ENCODE measurements at places on chromosomes 4 and X. TPM values are rescaled to one million over a fixed set of nuclear protein-coding genes. Genes with fewer than 3 reads are reported as not detected.

GRCh38 chr4:135777361-135777760 is 1575.8 kb upstream of the PABPC4L start:
- H3K36me3 ChIP-seq = no peaks in the 10 kb centered on the region
- no peaks in the 10 kb centered on the region for H3K27me3 ChIP-seq
- no peak overlapping the region for H3K4me3 ChIP-seq
- H3K27ac ChIP-seq = no peak overlapping the region
- H3K4me1 ChIP-seq = no peaks in the 10 kb centered on the region

DNA sequence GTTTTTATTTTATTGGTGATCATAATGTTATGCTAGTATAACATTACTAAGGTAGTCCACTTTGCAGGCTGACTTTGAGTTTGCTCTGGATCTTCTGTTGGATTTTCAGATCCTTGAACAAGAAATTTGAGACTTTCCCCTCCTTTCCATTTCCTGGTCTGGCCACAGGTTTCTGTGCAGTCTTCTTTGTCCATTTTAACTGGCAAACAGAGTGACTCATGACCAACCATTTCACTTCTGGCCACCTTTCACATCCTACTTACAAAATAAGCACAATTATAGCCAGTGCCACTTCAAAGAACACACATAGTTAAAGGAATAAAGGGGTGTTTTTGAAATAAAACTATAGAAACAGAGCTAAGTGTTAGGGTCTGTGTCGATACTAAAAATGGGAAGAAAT is 8.4 kb downstream of the ANK2 start:
- no peak for DNase-seq
- no peak overlapping the region for H3K27ac ChIP-seq
- H3K4me1 ChIP-seq = no peaks in the 10 kb centered on the region
- H3K4me3 ChIP-seq = no peak overlapping the region

DNA sequence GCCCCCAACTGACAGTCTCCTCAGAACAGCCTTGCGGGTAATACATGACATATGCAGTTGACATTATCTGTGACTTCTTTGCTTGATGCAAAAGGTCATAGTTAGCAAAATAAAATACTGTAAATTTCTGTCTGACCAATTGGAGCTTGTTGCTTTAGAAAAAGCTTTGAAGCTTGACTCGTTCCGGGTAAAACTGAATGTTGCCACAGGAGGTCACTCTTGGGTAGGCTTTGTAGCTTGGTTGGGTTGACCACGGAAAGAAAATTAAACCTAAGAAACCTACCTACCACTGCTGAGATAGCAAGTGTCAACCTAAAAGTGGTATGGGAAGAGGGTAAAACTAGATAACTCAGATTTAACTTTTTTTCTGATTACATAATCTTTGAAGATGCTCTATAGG is 23.2 kb downstream of the PRPS2 start:
- H3K27ac ChIP-seq = no peak overlapping the region
- H3K4me1 ChIP-seq = no peaks in the 10 kb centered on the region
- H3K27me3 ChIP-seq = no peaks in the 10 kb centered on the region
- H3K36me3 ChIP-seq = no peaks in the 10 kb centered on the region

DNA sequence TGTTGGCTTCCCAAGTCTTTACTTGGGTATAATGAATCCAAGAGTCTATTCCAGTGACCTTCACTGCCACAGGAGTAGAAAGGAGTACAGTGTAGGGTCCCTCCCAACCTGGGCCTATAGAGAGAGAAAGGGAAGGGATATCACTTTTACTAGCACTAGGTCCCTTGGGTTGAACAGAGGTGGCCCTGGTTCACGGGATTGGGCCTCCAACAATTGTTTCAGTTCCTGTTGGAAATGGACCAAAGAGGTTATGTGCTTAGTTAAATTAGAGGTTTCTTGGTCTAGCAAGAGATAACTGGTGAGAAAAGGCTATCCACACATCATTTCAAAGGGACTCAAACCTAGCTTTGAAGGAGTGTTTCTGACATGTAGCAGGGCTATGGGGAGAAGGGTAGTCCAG is 57.1 kb upstream of the MED14 start:
- H3K4me1 ChIP-seq = no peaks in the 10 kb centered on the region
- H3K27ac ChIP-seq = no peak overlapping the region
- H3K36me3 ChIP-seq = no peaks in the 10 kb centered on the region
- no peaks in the 10 kb centered on the region for H3K27me3 ChIP-seq

DNA sequence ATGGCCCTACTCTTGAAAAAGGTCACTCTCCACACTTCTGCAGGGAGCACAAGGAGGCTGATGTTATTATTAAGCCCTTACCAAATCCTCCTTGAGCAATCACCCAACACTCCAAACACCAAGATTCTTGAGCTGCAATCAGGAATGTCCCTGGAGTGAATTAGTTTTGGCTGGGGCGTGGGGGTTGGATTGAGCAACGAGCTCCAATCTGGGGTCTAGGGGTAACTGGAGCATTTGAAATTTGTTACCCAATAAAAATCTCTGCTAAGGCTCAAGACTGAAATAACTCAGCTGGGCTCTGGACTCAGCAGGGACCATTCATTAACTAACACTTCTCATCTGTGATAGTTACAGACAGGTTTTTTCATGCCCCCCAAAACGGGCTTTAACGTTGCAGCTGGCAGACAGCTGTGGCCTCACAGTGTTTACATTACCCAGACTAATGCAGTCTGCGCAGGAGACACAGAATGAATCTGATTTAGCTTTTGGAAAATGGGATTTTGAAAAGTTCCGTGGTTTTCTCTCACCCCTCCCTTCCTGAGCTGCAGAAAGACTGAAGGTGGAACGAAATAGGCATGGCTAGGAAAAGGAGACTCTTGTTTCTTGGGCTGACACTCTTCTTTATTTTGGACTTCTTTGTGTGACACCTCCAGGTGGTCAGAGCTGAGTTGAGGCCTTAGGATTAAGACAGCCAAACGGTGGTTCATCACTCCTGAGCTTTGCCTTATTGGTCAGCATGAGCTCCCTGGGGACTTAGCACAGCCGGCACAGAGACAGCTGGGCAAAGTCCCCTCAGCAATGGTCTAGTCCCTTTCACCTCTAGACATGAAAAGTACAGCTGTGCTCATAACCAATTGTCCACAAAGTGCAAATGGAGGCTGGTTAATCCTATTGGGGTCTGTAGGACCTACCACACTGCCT is 26.6 kb downstream of the PLAC1 start:
- no peak overlapping the region for H3K4me3 ChIP-seq
- no peaks in the 10 kb centered on the region for H3K27me3 ChIP-seq
- H3K27ac ChIP-seq = no peak overlapping the region
- H3K36me3 ChIP-seq = no peaks in the 10 kb centered on the region
- no peak for DNase-seq
- H3K4me1 ChIP-seq = no peaks in the 10 kb centered on the region

DNA sequence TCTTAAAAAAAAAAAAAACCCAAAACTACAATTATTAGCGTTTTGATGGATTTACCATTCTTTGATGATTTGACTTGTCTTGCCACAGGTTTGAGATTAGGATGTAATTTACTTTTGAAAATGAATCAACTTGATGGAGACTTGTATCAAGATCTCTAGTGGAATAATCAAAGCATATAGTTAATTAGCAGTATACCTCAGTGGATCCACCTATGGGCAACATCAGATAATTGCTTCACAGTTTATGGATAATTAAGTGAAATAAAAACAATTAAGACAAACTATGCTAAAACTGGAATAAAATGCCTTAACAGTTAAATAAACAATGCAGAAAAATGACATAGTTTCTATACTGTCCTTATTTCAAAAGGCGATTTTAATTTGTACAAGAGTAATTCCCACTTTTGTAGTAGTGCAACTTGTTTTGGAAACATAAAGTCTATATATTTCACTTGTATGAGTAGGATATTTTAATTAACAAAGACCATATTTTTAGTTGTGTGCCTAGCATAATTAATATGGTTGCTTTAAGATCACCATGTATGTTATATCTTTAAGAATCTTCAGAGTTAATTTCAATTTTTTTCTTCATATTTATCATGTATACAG is 4.2 kb downstream of the CPEB2 start:
- H3K27me3 ChIP-seq = no peaks in the 10 kb centered on the region
- no peak overlapping the region for H3K27ac ChIP-seq
- no peak for DNase-seq
- peak overlapping the region; percentile 72 for H3K4me3 ChIP-seq
- no peaks in the 10 kb centered on the region for H3K4me1 ChIP-seq

DNA sequence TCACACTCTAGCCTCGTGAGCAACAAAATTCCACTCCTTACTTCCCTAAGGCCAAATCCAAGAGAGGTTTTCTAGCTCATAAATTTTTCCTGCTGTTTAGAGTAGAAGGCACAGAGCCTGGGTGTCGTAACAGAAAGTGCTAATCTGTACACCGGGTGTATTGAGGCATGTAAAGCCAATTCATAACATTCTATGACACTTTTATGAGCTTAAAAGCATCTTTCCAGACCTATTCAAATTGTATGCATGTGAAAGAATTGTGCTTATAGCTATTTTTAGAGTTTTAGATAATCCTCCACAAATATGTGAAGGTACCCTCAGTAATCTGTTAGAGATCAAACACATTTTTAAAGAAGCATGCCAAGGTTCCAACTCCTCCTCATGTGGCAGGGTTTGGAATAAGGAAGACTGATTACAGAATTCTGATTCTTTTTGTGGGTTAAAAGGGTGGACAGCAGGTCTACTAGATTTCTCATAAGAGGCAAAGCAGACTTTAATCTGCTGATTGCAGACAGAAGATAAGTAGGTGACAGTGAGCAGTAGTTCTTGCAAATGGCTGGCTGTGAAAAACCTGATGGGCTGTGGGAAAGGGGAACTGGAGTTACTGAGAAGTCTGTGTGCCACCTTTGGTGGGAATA is 25.5 kb upstream of the LRCH2 start:
- no peak overlapping the region for H3K27ac ChIP-seq
- H3K36me3 ChIP-seq = no peaks in the 10 kb centered on the region
- H3K4me3 ChIP-seq = no peak overlapping the region
- no peak for DNase-seq

GRCh38 chrX:19182785-19183184 is 60.5 kb upstream of the ADGRG2 start:
- no peak overlapping the region for H3K4me3 ChIP-seq
- H3K36me3 ChIP-seq = no peaks in the 10 kb centered on the region
- H3K27ac ChIP-seq = no peak overlapping the region

- H3K36me3 ChIP-seq = no peaks in the 10 kb centered on the region
- H3K4me3 ChIP-seq = no peak overlapping the region
- DNase-seq = no peak
- no peak overlapping the region for H3K27ac ChIP-seq
These were observed 178.3 kb upstream of the SLC7A11 start for GRCh38 chr4:138420471-138420870.

DNA sequence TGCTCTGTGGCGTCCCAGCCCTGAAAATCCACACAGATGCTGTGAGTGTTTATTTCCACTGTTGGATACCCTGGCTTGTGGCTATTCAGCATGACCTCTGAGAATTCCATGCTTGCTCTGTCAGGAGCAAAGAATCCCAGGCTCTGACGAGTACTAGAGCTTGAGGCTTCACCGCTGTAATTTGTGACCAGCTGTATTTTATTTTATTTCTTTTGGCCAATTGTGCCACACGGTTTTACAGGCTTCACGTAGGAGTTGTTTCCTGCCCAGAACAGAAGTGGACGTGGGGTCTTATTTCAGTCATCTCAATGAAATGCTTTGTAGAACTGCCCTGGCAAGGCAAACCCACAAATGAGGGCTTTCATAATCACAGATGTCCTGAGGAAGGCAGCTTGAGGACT is 69.4 kb upstream of the CLDN34 start:
- H3K4me3 ChIP-seq = no peak overlapping the region
- no peak for DNase-seq
- no peak overlapping the region for H3K27ac ChIP-seq
- H3K4me1 ChIP-seq = no peaks in the 10 kb centered on the region
- H3K36me3 ChIP-seq = no peaks in the 10 kb centered on the region

- H3K27ac ChIP-seq = no peak overlapping the region
- H3K4me3 ChIP-seq = no peak overlapping the region
- H3K4me1 ChIP-seq = no peaks in the 10 kb centered on the region
- H3K27me3 ChIP-seq = no peaks in the 10 kb centered on the region
- DNase-seq = no peak
These were observed 180.9 kb upstream of the LCORL start for GRCh38 chr4:18202486-18202885.

DNA sequence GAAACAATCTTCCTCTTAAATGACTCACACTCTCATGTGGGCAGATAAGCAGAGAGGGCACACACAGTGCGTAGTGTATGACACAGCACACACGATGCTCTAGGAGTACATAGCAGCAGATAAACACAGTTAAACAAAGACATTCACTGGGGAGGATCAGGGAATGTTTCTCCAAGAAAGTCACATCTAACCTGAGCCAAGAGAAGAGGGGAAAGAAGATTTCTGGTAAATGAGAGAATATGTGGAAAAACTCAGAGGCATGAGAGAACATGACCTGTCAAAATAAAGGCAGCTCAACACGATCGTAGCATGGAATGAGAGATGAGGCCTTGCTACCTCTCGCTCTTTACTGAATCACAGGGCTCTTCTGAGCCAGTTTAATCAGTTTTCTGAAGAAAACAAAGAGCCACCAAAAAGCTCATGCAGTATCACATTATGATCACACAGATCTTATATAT is 251.0 kb downstream of the ANK2 start:
- no peak for DNase-seq
- H3K4me1 ChIP-seq = no peaks in the 10 kb centered on the region
- H3K27me3 ChIP-seq = no peaks in the 10 kb centered on the region
- H3K4me3 ChIP-seq = no peak overlapping the region
- no peaks in the 10 kb centered on the region for H3K36me3 ChIP-seq

DNA sequence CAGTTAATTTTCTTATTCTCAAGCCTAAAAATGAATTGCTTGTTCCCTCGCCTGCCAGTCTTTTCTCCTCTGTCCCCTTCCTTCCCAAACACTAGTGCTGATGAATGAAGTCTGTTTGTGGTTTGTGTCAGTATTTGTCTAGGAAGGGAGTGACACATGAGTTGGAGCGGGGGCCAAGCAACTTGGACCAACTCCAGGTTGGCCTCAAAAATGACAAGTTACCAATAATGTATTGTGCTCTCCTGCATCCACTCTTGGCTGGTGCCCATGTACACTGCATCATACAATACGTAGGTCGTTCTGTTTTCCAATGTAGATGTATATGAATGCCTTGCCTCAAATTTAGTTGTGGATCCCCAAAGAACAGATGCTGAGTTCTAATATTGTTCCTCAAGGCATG is 223.0 kb upstream of the GPC4 start:
- no peak overlapping the region for H3K27ac ChIP-seq
- no peak for DNase-seq
- H3K4me3 ChIP-seq = no peak overlapping the region
- H3K27me3 ChIP-seq = no peaks in the 10 kb centered on the region

DNA sequence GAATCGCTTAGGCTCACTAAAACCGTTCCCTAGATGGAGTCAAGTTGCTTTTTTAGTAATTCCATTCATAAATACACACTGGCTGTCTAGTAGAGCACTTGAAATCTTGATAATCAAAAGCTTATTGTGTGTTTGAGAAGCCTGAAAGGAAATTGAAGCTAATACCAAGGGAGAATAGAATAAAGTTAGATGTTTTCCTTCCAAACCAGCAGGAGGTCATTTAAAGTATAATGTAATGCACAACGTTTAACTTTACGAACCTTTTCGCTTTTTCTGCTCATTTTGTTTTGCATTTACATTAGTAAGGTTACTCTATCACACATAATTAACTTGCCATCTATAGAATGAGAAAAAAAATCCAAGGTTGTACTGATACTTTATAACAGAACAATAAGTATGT is 440.9 kb downstream of the NKX6-1 start:
- DNase-seq = no peak
- H3K4me1 ChIP-seq = no peaks in the 10 kb centered on the region
- H3K27ac ChIP-seq = no peak overlapping the region
- no peaks in the 10 kb centered on the region for H3K27me3 ChIP-seq
- no peak overlapping the region for H3K4me3 ChIP-seq
- H3K36me3 ChIP-seq = no peaks in the 10 kb centered on the region

The DAPP1 gene
- not detected for total RNA-seq

The FAM47E gene
- 0.72 TPM for total RNA-seq

The PNMA3 gene
- total RNA-seq = 0.41 TPM

The PAGE5 gene
- not detected for total RNA-seq

The PTPN13 gene
- total RNA-seq = 12.5 TPM
